ENCODE measurements at places on chromosomes 3 and 15. TPM values are rescaled to one million over a fixed set of nuclear protein-coding genes. Genes with fewer than 3 reads are reported as not detected.

HACD2 gene
- 28.6 TPM for total RNA-seq

MITF gene
- 68.6 TPM for total RNA-seq

LMOD3 gene
- 110 TPM for total RNA-seq

GABRB3 gene
- 12.9 TPM for total RNA-seq

ZCWPW2 gene
- 1.2 TPM for total RNA-seq

LMAN1L gene
- total RNA-seq = 88.7 TPM

ZNF660 gene
- total RNA-seq = 0.67 TPM

HCLS1 gene
- total RNA-seq = 26.1 TPM

ARF4 gene
- total RNA-seq = 95.7 TPM

Data from right atrium auricular region (tissue), 2 donors.